Fibroblast of upper back skin (primary cell): ENCODE measurements at places on chromosomes 5 and 9.
A peak's percentile ranks its signal among the peaks of the same experiment; 100 is the strongest.

- DNase-seq: no peak
Observed at GRCh38 chr9:93387791-93388190, 63.7 kb upstream of the FAM120A start.

DNA sequence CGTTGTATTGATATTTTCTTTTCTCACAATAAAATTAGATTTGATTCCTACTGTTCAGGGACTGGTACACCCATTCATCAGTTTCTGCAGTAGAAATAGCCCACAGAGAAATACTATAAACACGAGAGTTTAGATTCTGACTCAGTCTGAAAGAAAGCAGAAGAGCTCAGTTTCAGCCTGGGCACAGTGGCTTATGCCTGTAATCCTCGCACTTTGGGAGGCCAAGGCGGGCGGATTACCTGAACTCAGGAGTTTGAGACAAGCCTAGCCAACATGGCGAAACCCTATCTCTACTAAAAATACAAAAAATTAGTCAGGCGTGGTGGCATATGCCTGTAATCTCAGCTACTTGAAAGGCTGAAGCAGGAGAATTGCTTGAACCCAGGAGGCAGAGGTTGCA, 8.6 kb downstream of the ITK start:
- DNase-seq: no peak

DNA sequence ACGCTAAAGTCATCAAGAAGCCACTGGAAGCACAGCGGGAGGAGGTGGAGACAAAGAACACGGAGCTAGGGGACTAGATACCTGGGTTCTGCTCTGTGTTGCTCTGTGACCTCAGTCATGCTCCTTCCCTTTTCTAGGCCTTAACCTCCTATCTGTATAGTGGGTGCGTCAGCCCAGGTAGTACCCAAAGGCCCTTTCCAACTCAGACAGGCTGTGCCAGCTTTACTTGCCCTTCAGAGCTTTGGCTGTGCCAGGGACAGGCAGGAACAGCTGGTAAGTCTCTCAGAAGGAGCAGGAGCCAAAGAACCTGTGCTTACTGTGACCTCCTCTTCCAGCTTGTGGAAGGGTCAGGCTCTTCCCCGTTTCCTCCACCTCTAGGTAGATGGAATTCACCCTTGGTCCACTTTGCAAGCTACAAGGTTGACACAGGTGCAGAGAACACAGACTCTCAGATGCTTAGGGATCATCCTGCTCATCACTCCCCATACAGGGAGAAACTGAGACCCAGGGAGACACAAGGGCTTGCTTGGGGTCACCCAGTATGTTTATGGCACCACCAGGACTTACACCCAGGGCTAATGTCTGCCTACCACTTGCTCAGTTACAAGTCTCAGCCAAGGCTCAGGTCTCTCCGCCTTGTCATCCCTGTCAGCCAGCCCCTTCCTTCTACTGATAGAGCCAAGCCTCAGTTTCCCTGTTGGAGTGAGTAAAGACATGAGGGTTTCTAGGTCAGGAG, 1.7 kb downstream of the CCDC69 start:
- DNase-seq: no peak

GRCh38 chr5:158875272-158875679, 224.4 kb downstream of the EBF1 start:
- DNase-seq: peak; percentile 38

DNA sequence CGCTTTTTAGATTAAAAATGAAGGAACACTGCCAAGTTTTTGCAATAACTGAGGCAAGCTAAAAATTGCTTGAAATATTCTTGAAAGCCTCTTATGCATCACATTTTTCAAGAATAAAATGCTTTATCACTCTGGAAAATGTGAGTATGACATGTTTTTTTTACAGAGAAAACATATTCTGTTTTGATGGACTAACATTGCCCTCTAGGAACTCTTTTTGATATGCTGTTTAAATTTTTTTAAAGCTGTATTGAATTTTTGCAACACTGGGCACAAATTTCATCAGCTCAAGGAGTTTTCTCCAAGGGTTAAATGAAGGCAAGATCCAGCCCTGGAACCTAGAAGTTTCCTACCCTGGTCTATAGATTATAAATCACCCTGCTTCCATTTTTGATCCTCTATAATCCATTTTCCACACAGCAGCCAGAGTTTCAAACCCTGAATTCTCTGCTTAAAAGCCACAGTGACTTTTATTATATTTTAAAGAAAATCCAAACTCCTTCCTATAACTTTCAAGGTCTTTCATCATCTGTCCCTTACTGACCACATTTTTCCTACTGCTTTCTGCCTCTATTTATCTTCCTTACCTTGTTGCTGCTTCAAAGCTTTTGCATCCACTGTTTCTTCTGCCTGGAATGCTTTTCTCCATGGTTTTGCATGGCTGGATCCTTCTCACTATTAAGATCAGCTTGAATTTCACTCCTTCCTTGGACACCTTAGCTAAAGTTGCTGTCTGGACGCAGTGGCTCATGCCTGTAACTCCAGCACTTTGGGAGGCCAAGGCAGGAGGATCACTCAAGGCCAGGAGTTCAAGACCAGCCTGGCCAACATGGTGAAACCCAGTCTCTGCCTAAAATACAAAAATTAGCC, 60.9 kb downstream of the IL31RA start:
- peak; percentile 78 for DNase-seq

DNA sequence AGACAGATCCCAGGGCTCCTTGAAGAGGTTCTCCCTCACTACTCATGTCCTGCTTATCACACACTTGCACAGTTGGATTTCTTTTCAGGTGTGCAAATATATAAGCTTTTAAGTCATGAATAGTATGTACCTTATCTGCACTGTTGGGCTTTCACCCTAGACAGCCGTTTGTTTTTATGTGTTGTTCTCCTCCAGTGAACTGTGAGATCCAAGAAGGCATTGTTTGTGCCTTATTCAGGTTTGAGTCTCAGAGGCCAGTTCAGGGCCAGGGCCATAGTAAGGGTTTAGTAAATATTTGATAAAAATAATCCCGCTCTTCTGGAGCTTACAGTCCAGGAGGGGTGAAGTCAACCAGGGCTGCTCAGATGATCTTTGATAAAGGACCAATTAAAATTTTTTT, 480.0 kb downstream of the TMEM38B start:
- DNase-seq: no peak

GRCh38 chr9:136711751-136712689, at the start of gene DIPK1B:
Gene DIPK1B (plus strand): TSS chr9:136712572. CDS start chr9:136712666, 94 bp downstream.
- no peak for DNase-seq

GRCh38 chr9:113446323-113446740, 17.2 kb upstream of the RGS3 start:
- peak; percentile 55 for DNase-seq

- DNase-seq: no peak
Observed at GRCh38 chr9:91034976-91035824, 233.6 kb downstream of the SYK start.

DNA sequence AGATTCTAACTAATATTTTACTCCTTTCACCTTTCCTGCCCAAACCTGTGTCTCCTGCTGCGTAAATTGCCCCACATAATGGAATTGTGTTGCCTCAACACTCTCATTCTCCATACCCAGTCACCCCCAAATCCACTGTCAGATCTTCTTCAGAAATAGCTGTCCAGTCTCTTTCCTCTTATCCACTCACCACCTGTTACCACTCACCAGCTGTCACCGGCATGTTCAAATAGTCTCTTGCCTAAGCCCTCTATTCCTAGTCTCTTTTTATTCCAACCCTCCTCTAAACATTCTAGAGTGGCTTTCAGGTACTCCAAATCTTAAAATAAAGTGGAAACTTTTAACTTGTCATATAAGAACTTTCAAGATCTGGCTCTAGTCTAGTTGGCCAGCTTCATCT, 262.0 kb upstream of the FBXL7 start:
- DNase-seq: no peak

DNA sequence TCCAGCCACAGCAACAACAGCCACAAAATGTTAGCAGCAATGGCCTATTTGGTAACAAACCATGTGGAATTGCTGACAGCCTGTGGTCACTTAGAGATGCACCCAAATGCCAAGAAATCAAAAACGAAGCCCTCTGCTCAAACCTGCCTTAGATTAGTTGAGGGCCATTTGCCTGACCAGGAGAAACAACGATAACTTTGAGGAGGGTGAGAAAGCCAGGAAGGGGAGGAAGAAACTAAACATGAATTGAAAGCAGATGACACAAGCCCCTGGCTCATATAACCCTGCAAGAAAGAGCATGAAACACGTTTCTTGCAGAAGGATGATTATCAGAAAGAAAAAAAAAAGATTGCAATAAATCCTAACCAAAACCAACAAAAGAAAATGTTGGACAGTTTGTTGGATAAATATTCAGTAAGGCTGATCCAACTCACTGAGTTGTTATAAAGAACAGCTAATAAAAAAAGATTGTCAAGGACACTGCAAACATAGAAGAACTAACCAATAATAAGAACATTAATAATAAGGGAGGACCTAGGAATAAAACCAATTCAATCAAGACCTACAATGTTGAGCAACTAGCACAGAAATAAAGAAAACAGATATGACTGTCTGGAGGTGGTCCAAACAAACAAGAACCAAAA, 140.5 kb upstream of the SLC30A5 start:
- peak; percentile 86 for DNase-seq

GRCh38 chr9:105191508-105192121, 52.8 kb upstream of the SLC44A1 start:
- no peak for DNase-seq

GRCh38 chr9:124384210-124384609, 31.0 kb downstream of the PSMB7 start:
- DNase-seq: no peak

- no peak for DNase-seq
Observed at GRCh38 chr9:23243523-23243922, 582.5 kb downstream of the ELAVL2 start.

- DNase-seq: no peak
Observed at GRCh38 chr5:141780240-141780951, 97.8 kb downstream of the PCDH1 start.

GRCh38 chr5:61734001-61734400, 401.9 kb downstream of the ZSWIM6 start:
- DNase-seq: no peak

DNA sequence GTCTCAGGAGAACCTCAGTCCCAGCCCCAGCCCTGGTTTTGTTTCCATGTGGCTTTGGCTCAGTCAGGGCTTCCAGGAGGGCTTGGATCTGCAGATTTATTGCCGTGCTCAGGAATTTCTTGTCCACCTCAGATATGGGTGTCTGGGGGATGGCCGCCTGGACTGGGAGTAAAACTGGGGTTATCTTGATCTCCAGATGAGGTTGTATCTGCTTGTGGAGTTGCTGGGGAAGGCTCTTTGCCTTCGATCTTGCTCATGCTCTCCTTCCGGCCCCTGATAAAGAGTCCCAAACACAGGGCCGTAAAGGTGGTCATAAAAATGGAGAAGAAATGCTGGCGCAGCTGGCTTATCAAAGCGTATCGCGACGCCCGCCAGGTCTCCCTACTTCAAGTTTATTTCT, 17.8 kb upstream of the PITX1 start:
- DNase-seq: no peak

- no peak for DNase-seq
Observed at GRCh38 chr5:126514131-126514557, 80.9 kb downstream of the ALDH7A1 start.

GRCh38 chr5:88736494-88736893, 146.5 kb downstream of the MEF2C start:
- no peak for DNase-seq

DNA sequence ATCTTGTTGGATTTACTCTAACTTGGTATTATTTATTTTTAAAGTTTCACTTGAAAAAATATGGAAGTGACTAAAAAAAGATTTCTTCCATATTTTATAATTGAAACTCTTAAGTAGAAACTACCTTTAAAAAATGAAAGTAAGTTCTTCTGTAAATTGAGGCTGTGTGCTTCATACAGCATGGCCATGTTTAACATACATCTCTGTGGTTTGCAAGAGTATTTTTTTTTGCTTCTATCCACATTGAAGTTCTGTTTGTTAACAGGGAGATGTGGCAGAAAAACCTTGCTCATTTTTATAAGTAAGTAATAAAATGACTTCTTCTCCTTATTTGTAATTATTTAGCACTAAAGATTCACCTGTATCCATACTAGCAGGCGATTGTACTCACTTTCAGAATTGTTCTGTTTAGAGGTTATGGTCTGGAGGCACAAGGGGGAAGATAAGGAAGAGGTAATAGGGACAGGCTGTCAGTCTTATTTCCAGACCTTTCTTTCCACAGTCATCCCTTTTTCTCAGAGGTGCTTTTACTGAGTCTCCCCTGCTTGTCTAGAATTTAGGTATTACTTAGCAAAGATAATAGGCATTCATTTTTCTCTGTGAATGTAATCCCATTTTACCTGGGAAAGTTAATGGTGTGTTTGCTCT, 16.0 kb downstream of the FYB1 start:
- DNase-seq: no peak

GRCh38 chr5:76085243-76085579, 2.0 kb downstream of the SV2C start:
- no peak for DNase-seq

DNA sequence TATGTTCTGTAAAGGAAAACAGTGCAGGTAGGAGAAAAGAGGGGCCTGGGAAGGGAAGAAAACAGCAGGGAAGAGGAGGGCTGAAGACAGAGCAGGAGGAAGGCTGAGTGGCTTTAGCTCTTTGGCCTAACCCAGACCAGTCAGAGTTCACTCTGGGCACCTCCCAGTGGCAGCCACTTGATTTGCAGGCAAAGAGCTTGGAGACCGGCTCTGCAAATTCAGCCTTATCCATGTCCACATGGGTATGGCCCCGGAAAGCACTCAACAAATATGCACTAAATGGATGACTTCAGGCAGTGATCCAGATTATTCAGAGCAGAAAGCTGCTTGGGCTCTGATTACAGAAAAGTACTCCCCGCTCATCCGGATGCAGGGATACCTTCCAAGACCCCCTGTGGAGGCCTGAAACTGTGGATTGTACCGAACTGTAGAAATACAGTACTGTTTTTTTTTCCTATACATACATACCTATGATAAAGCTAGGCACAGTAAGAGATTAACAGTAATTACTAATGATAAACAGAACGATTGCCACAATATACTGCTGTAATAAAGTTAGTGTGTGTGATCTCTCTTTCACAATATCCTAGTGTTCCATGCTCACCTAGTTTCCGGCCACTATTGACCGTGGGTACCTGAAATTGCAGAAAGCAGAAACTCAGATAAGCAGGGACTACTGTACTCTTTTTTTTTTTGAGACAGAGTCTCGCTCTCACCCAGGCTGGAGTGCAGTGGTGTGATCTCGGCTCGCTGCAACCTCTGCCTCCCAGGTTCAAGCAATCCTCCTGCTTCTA, 4.6 kb upstream of the RNU6ATAC start:
- DNase-seq: peak; percentile 49

DNA sequence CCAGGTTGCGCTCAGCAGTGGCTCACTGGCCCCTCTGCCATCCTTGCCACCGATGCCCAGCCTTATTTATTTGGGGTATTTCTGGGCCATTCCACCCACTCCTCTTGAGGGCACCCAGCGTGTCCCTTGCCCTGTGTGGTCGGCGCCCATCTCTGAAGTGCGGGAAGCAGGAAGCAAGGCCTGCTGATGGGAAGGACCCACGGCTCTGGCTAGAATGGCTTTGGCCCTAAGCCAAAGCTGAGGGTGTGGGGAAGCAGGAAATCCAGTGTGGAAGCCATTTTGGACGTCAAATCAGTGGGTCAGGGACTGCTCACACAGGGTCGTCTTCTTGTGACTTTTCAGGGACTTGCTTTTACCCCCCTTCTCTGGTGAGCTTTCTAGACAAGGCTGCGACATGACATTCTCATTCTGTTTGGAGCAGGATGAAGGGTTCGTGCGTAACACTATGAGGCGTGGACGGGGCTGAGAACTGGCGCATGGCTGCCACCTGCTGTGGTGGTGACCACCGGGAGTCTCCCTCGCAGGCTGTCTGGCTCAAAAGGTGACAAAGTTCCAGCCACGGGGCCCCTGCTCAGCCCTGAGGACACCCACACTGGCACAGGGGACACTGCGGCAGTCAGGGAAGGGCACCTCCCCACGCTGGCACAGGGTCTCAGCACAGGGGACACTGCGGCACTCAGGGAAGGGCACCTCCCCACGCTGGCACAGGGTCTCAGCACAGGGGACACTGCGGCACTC, 50.7 kb upstream of the NKD2 start:
- DNase-seq: peak; percentile 32
